ENCODE measurements at places on chromosomes 2 and 18.
A peak's percentile ranks its signal among the peaks of the same experiment; 100 is the strongest.

- DNase-seq, result no peak
Measured at GRCh38 chr18:58355243-58355642, 273.6 kb downstream of the ALPK2 start.

GRCh38 chr2:155141418-155141817 lies 442.9 kb downstream of the KCNJ3 start:
- DNase-seq, result no peak

- no peak for DNase-seq
Measured at GRCh38 chr2:7333189-7333765, 416.1 kb downstream of the RNF144A start.

GRCh38 chr2:64036034-64036705 lies 16.9 kb upstream of the VPS54 start:
- DNase-seq, result peak; percentile 75

DNA sequence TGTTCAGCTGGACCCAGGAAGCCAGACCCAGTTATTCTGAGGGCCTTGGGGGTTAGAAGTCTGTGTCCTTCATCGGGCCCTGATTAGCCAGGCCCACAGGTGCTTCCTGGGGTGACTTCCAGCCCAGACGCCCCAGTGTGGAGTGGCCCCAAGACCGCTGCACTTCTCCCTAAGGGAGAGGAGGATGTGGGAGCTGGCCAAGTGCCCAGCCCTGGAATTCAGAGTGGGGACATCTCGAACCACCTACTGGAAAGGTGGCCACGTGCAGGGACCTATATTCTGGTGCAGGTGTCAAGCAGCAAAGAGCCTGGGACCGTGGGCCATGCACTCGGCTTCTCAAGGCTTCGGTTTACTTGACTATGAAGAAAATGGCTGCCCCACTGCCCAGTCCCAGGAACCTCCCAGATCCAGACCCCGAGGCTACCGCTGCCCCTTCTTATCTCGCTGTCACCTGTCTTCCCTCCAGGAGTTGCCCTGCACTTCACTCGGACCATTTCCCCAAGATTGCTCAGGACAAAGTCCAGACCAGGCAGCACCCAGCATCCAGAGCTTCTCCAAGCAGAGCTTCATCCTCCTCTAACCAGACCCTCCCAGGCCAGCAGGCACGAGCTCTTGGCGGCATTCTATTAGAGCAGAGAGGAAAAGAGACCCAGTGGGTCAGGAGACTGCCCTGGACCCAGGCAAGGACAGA lies 142.8 kb upstream of the ID2 start:
- DNase-seq, result no peak

- DNase-seq, result no peak
Measured at GRCh38 chr18:23565916-23566547, 20.3 kb downstream of the NPC1 start.

DNA sequence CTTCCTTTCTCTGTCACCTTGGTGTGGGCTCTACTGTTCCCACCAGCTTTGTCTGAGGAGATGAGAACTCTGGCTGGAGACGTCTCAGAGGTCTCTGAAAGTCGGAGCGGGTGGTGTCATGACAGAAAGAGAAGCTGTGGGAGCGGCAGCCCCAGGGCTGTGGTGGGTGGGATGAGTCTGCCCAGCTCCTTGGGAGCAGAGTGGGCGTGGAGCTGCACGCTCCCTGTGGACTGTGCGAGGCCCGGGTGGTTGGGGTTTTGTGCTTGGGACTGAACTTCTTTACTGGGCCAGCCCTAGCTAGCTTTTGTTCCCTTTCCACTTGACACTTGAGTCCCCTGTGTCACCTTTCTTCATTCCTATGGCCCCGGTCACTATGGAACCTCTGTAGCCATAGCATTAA lies 10.4 kb downstream of the TOGARAM2 start:
- no peak for DNase-seq
